ENCODE measurements at places on chromosomes 3 and 15. TPM values are rescaled to one million over a fixed set of nuclear protein-coding genes. Genes with fewer than 3 reads are reported as not detected.

DNA sequence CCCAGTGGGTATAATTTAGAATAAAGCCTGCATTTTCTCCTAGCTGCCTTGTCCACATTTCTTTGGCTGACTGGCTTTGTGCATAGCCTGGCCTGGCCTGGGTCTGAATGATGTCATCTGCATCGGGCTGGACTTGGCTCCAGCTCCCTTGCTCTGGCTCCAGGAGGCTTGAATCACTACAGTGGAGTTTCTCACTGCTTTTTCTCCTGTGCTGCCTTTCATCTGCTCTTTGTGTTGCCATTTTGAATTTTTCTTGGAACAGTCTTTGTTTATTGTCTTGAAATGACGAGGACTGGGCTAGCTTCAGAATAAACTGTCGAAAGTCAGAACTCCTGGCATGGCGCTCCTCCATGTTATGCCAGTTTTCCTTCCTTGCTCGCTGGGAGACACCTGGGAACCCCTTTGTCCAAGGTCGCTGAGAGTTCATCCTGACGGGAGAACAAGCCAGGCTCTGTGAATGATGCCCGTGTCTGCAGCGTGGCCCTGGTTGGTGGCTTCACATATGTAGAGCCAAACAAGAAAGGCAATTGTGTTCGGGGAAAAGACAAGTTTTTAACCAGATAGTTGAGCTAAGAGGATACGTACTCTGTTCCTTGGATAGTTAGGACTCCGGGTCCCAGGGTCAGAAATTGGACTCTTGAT lies 258.9 kb downstream of the PDZRN3 start:
- peak; percentile 91 for DNase-seq

DNA sequence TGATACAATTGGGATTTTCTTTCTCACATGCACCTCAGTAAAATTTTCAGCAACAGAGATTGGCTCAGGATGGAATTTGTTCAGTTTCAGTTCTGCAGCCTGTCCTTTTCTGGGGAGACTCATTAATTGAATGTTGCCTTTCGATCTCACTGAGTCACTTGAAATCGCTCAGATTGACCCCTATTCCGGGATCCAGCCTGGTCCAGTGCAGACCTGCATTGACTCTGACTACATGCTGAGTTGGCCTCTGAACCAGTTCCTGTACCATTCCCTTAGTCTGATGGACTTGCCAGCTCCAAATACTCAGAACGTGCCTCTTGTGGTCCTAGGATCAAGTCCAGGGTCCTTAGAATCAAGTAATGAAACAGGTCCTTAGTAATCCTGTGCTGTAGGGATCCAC lies 9.4 kb downstream of the IGF1R start:
- DNase-seq = no peak

DNA sequence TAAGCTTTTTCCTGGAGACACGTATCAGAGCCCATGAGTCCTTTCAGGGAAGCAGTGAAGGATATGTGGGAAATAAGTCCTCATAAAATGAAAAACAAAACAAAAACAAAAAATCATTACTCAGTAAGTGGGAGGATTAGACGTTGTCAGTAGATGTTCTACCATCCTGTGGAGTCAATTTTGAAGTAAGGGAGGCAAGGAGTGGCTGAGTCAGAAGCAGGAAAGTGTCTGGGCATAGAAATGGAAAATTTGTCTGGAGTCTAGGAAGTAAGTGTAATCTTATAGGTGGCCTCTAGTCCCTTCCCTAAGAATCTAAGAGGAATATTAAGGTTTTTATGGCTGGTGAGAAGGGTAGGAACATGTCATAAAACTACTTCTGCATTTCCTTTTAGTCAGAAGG lies 339.8 kb upstream of the SEMA6D start:
- DNase-seq = no peak

- no peak for DNase-seq
Observed at GRCh38 chr3:159371961-159372360, 570.1 kb downstream of the MFSD1 start.

Gene FANCD2
- polyA plus RNA-seq = 7.0 TPM

DNA sequence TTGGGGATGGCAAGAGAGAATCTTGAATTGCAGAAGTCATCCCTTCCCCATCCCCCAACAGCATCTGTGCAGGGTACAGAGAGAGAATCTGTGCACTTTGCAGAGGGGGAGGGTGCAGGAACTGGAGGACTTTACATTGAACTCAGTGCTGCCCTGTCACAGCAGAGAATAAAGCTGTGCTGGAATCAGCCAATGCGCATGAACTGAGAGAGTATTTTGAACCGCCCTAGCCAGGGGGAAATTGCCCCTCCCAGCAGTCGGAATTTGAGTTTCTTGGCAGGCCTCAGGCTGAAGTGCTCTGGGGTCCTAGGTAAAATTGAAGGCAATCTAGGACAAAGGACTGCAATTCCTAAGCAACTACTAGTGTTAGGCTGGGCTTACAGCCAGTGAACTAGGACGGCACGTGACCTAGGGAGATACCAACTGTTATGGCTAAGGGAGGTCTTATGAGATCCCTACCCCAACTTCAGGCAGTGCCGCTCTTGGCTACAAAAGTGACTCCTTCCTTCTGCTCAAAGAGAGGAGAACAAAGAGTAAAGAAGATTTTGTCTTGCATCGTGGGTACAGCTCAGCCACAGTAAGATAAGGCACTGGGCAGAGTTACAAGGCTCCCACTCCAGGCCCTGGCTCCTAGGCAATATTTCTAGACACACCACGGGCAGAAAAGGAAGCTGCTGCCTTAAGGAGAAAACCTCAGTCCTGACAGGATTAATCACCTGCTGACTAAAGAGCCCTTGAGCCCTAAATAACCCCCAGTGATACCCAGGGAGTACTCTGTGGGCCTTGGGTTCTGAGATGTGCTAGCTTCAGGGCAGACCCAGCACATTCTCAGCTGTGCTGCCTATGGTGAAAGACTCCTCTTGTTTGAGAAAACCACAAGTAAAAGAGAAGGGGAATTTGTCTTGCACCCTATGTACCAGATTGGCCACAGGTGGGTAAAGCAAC lies 300.5 kb upstream of the ALCAM start:
- no peak for DNase-seq
